CD4-positive, alpha-beta T cell treated with Interleukin-21 for 1 hour (primary cell): ENCODE measurements at places on chromosomes 11 and 22.

DNA sequence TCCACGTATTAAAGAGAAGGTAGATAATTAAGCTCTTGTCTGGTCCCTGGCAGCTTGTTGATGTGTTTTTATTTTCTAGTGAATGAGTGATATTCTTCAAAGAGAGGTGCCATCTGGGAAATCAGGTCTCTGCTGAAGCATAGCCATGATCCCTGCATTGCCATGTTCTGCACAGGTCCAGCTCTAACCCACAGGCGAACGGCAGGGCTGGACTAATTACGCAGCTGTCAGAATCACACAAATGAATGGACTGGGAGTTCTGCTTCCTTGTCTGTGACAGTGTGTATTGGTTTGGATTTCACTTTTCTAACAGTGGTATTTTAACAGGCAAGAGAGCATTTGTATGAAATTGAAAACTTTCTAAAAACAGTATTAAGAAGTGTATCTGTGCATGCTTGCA is 235.6 kb downstream of the FAT3 start:
- DNase-seq = no peak

GRCh38 chr22:45455212-45455611 is 41.7 kb downstream of the RIBC2 start:
- DNase-seq = no peak

- DNase-seq = peak; percentile 45
Observed at GRCh38 chr22:38657045-38657909, 839 bp downstream of the CBY1 start.

DNA sequence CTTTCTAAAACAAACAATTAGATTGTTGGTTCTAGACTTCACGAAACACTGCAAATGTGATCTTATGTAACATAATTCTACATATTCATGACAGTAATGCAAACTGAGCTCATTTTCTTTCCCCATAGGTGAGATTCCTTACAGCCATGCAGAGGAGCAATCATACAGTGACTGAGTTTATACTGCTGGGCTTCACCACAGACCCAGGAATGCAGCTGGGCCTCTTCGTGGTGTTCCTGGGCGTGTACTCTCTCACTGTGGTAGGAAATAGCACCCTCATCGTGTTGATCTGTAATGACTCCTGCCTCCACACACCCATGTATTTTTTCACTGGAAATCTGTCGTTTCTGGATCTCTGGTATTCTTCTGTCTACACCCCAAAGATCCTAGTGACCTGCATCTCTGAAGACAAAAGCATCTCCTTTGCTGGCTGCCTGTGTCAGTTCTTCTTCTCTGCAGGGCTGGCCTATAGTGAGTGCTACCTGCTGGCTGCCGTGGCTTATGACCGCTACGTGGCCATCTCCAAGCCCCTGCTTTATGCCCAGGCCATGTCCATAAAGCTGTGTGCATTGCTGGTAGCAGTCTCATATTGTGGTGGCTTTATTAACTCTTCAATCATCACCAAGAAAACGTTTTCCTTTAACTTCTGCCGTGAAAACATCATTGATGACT is 1.5 kb downstream of the OR9G1 start:
- no peak for DNase-seq

DNA sequence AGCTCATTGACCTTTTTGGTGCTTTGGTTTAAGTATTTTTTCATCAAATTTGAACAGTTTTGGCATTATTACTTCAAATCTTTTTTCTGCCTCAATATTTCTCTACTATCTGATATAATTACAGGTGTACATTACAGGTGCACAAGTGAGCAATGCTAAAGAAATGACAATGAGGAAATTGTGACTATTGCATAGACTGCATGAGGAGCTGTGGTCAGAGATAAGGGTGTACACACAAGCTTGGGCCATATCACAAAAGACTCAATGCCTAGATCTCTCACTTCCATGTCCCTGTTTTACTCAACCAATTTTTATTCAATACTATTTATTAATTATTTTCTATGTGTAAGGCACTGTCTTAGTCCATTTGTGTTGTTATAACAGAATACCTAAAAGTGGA is 251.0 kb upstream of the UBASH3B start:
- DNase-seq = no peak

GRCh38 chr11:46280706-46281105 is 3.2 kb downstream of the CREB3L1 start:
- no peak for DNase-seq

DNA sequence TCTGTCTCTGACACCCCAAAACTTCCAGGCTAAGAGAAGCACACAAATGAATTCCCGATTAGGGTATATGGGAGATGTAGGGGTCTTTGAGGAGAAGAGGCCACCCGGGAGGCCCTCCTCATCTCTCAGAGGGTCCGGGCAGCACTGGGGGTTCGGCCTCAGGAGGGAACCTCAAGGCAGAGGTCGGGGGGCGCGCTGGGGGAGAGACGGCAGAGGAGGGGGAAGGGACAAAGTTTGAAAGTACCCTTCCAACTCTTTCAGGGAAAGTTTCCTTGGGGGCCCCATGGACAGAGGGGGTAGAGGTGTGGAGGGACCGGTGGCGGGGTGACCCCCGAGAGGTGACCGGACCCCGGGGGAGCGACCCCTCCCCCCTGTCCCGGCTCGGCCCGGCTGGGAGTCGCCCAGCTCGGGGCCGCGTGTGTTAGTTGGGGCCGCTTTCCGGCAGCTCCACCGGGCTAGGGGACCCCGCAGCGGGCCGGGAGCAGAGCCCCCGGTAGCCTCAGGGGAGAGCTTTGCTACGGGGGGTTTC is 3.3 kb upstream of the GCAT start:
- DNase-seq = no peak

DNA sequence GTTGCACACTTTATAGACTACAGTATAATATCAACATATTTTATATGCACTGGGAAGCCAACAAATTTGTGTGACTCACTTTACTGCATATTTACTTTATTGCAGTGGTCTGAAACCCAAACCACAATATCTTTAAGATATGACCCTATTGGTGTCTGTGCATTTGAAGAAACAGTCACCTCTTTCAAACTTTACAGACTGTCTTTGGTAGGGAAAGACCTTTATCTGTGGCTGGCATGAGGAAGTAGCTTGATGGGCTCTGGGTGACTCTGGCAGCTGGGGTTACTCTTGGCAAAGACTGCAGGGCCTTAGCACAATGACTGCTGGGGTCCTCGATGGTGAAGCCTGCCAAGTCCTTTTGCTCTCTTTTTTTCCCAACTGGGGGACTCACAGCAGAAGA is 21.3 kb upstream of the ABTB2 start:
- DNase-seq = no peak

- DNase-seq = no peak
Observed at GRCh38 chr22:45919504-45920286, 57.3 kb downstream of the WNT7B start.

DNA sequence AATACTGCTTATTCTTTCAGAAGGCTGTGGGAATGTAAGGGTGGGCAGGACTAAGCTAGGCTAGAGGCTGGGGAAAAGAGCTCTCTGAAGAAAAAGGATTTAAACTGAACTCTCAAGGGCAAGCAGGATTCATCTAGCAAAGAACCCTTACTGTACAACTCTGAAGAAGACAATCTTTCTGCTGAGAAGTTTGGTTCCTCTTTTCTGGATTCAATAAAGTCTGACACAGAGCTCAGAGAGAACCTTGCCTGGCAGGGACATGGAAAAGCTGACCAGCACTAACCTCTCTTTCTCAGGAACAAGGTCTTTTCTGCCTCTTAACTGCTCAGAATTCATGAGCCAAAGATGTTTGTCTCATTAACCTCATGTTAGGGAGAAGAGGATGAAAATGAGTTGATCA is 388.4 kb upstream of the DDI1 start:
- no peak for DNase-seq

DNA sequence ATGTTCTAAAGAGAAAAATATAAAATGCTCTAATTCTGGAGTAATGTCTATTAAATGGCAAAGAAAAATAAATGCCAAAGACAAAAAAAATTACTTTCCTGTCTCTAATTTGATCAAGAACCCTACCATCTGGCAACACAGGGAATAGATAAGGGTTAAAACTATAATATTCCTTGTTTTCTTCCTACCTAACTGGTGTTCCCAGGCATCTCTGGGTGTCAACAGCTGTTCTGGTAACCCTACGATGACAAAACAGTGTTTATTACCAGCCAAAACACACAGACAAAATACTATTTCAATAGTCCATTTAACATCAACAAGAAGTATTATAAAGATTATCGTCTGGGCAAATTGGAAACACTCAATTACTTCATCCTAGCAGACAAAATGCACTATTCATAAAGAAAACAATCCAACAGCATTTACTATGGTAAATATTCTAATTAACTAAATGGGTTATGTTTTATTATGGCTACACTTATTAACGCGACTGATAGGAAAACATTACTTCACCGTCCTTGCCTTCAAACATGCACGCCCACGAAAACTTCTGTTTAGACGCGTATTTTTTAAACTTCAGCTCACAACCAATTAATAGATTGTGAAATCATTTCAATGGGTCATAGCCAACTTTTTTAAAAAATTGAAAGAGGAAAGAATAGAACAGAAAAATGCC is 50.6 kb downstream of the LGR4 start:
- DNase-seq = no peak

DNA sequence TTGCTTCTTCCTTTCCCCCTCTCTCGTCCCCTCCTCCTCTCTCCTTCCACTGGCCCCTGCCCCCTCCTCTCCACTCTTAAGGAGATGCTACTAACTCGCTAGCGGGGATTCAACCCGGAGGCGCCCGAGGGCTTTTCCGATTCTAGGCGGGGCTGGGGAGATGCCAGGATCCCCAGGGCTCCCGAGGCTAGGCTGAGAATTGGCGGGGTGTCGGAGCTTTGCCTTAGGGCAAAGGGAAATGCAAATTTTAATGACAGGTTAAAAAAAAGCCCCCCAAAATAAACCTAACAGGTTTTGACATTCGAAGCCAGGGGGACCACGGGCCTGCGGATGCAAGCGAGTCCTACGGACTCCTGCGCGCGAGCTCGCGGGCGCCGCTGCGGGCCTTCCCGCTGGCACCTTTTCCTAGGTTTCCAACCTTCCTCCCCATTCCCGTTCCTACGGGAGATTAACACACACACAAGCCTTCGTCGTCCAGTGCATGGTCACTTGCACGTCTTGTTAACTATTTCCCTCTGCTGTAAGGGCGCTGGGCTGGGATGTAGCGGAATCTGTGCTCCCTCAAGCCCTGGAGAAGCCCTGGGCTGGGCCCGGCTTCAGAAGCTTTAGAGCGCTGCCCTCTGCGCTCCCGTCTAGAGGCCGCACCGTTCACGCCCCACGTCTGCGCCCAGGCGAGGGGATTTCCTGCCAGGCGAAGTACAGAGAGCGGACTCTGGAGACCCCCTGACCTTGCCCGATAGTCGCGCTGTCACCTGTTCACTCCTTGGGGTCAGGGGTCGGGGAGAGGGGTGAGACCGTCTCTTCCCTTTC is 729 bp upstream of the ALX4 start:
- DNase-seq = no peak

DNA sequence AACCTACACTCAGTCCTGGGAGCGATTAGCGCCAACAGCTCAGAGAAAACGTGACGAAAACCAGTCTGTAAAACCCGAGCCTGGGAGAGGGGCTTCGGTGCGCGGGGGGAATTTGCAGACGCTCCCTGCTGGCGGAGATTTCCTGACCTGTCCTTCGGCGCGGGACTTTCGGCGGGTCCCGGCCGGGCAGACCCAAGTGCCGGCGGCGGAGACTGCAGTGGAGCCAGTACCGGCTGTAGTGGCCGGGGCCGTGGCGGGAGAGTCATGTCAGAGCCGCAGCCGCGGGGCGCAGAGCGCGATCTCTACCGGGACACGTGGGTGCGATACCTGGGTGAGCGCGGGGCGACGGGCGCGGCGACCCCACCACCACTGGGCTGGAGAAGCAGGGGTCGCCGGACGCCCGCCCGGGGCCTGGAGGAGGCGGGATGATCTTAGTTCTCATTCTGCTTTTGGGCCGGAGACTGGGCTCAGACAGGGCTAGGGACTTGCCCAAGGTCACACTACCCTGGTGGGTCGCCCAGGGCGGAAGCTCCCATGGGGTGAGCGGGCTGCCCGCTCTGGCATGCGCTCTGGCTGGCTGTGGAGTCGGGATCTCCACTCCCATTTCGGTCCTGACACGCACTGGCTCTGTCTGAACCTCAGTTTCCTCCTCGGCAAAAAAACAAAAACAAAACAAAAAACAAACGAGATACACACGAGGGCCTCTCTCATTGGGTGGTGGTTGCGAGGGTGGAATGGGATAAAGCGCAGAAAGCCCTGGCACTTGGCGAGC is at the start of gene MTFP1:
MTFP1 (plus strand) TSS at position 153 of the 772 bp plus-strand sequence; CDS start at position 265, 112 bp downstream.
- DNase-seq = peak; percentile 62

GRCh38 chr11:86807360-86807759 is 7.0 kb downstream of the PRSS23 start:
- no peak for DNase-seq

- no peak for DNase-seq
Observed at GRCh38 chr11:27028561-27028965, 12.1 kb upstream of the BBOX1 start.

GRCh38 chr22:46703171-46703995 is 34.7 kb downstream of the CERK start:
- DNase-seq = no peak

DNA sequence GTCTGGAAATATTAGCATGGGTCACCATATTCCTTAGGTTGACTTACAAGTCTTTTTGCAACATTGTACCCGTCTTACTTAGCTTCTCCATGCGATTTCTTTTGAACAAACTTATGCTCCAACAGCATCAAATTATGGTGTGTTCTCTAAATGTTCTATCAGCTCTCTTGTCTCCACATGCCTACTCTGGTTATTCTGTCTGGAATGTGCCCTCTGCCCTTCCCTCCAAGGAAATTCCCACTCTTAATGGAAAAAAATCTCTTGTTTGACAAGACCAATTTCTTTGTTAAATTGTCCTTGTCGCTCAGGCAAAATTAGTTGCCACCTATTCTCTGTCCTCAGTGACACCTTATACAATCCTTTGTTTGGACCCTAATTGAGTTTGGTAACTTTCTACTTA is 522.8 kb upstream of the LUZP2 start:
- DNase-seq = no peak

- DNase-seq = no peak
Observed at GRCh38 chr22:27685515-27685914, 116.0 kb downstream of the MN1 start.

- DNase-seq = no peak
Observed at GRCh38 chr22:24326266-24326665, 55.6 kb downstream of the SPECC1L start.

DNA sequence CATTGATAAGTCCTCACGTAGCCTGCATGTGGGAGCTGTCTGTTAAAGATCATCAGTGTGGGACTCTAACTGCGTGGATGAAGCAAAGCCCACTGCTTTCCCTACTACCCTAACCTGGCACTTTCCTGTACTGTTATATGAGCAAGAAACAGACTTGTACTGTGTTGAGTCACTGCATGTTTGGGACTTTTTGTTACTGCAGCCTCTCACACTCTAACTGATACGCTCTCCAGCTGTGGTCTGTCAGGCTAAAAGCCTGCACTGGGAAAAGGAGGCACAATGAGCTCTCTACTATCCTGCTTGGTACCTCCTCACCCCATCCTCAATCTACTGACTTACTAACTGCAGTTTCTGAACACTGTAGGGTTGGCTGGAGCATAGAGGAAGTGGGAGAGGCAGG is 93.7 kb upstream of the PLET1 start:
- no peak for DNase-seq

GRCh38 chr22:17865183-17866055 is 91.2 kb upstream of the BID start:
- DNase-seq = no peak

GRCh38 chr11:127471662-127472061 is 471.1 kb upstream of the KIRREL3 start:
- DNase-seq = no peak

GRCh38 chr22:26734339-26735018 is 77.1 kb downstream of the MIAT start:
- DNase-seq = no peak
